Pancreas (tissue), 10 donors: ENCODE measurements at places on chromosomes 5 and 9. TPM values are rescaled to one million over a fixed set of nuclear protein-coding genes. Genes with fewer than 3 reads are reported as not detected.

Gene PLPP7
- total RNA-seq = 0.79 TPM

GRCh38 chr5:163913548-163913947, 408.1 kb downstream of the MAT2B start:
- H3K4me3 ChIP-seq = no peak overlapping the region
- H3K27ac ChIP-seq = no peak overlapping the region
- no peaks in the 10 kb centered on the region for H3K36me3 ChIP-seq
- H3K27me3 ChIP-seq = no peaks in the 10 kb centered on the region
- DNase-seq = no peak
- H3K4me1 ChIP-seq = no peaks in the 10 kb centered on the region

GRCh38 chr9:72857624-72857996, 95.2 kb downstream of the ALDH1A1 start:
- H3K36me3 ChIP-seq = no peaks in the 10 kb centered on the region
- no peaks in the 10 kb centered on the region for H3K27me3 ChIP-seq
- peaks cover 20% of the 10 kb centered on the region for H3K4me1 ChIP-seq

DNA sequence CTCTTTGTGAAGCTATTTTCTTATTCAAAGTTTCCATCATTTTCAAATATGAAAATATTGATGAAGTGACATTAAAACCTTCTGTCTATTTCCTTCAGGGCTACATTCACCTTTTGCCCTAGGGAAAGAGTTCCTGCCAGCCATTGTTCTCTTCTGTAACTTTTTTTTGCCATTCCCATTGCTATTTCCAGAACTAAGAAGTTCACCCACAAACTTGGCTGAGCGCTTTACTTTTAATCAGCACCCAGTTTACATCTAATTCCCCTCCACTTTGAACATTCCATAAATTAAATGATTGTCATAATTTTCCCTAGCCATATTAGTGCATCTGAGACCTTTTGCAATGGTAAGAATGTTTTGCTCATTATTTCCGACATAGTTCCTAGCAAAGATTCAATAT, 4.4 kb downstream of the IL33 start:
- H3K36me3 ChIP-seq = no peaks in the 10 kb centered on the region
- no peak overlapping the region for H3K27ac ChIP-seq
- DNase-seq = no peak
- peaks cover 16% of the 10 kb centered on the region for H3K4me1 ChIP-seq
- no peaks in the 10 kb centered on the region for H3K27me3 ChIP-seq
